ENCODE measurements at places on chromosomes 7 and 10. TPM values are rescaled to one million over a fixed set of nuclear protein-coding genes. Genes with fewer than 3 reads are reported as not detected.

Gene DNAJB9
- total RNA-seq = 8.2 TPM

Gene ZNF138
- 2.6 TPM for total RNA-seq

Gene TAS2R3
- total RNA-seq = not detected

Gene ZNF425
- 1.3 TPM for total RNA-seq

Gene CPVL
- total RNA-seq = 0.29 TPM

Gene STMP1
- total RNA-seq = 30.8 TPM

Gene VPS37D
- 4.0 TPM for total RNA-seq

Gene CNPY1
- not detected for total RNA-seq

Gene TACC2
- total RNA-seq = 79.2 TPM

Gene BICC1
- total RNA-seq = 19.6 TPM

Gene HOXA5
- 5.8 TPM for total RNA-seq

Gene MDFIC
- total RNA-seq = 23.8 TPM

Gene GPR158
- total RNA-seq = 0.06 TPM
